Activated CD8-positive, alpha-beta memory T cell treated with anti-CD3 and anti-CD28 coated beads, Interleukin-2, amount 50 U/mL, for 48 hours (primary cell): ENCODE measurements at places on chromosomes 13 and 19.

- DNase-seq: no peak
These were observed 81.8 kb downstream of the GGACT start for GRCh38 chr13:100506600-100507422.

GRCh38 chr19:33446330-33447293 is 73.1 kb downstream of the CEBPG start:
- DNase-seq: no peak

- DNase-seq: no peak
These were observed 22.1 kb upstream of the GGACT start for GRCh38 chr13:100610391-100611347.

GRCh38 chr19:16938211-16938610 is 49.4 kb downstream of the F2RL3 start:
- DNase-seq: no peak

GRCh38 chr13:113397608-113398425 is 33.9 kb upstream of the GRTP1 start:
- no peak for DNase-seq

DNA sequence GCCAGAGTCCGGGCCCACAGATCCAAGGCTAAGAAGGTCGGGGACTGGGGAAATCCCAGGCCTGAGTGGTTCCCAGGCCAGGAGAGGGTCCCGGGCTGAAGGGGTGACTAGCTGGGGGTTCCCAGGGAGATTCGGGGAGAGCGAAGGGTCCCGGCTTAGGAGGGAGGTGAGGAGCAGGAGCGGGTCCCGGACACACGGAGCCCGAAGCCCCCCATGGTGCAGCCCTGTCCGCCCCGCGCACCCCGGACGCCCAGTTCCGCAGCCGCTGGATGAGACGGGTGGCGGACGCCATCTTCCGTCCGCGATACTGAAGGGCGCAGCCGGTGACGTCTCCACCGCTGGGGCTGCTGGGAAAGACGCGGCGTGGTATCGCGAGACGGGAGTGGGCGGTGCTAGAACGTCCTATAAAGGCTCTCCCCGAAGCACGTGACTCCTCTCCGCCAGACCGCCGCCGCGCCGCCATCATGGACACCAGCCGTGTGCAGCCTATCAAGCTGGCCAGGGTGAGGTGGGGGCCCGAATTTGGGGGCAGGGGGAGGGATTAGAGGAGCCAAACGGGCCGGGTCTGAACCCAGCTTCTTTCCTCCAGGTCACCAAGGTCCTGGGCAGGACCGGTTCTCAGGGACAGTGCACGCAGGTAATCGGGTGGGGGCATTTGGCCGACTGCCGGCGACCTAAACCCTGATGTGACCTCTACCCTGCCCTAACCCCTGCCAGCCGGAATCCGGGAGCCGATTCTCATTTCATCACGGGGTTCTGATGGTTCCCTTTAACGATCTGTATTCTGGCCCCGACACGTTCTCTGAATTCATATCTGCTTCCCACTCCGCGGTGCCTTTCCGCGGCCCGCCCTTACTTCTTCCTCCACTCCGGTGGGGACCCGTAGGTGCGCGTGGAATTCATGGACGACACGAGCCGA is at the start of the genes NDUFA7 and RPS28:
Gene NDUFA7 (minus strand): TSS at position 309 of the 919 bp plus-strand sequence. CDS start 17 bp downstream, at position 292.
Gene RPS28 (plus strand): TSS at position 430 of the 919 bp plus-strand sequence. CDS start 35 bp downstream, at position 465.
- DNase-seq: peak; percentile 98

DNA sequence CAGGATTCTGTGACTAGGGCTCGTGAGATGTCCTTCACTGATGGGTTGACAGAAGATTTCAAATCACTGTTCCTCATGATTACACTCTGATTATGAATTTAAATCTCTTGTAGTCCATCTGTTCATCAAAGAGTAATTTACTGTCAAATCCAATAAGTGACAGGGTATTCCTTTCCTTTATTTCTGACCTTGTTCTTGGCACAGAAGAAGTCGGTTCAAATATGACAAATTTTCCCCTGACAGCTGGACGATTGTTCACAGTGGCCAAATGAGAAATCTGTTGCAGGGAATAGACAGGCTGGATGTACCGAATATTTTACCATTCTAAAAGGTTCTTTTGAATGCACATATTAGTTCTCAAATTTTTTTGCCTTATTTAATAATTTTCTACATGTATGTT is 767.3 kb upstream of the GPC6 start:
- no peak for DNase-seq

DNA sequence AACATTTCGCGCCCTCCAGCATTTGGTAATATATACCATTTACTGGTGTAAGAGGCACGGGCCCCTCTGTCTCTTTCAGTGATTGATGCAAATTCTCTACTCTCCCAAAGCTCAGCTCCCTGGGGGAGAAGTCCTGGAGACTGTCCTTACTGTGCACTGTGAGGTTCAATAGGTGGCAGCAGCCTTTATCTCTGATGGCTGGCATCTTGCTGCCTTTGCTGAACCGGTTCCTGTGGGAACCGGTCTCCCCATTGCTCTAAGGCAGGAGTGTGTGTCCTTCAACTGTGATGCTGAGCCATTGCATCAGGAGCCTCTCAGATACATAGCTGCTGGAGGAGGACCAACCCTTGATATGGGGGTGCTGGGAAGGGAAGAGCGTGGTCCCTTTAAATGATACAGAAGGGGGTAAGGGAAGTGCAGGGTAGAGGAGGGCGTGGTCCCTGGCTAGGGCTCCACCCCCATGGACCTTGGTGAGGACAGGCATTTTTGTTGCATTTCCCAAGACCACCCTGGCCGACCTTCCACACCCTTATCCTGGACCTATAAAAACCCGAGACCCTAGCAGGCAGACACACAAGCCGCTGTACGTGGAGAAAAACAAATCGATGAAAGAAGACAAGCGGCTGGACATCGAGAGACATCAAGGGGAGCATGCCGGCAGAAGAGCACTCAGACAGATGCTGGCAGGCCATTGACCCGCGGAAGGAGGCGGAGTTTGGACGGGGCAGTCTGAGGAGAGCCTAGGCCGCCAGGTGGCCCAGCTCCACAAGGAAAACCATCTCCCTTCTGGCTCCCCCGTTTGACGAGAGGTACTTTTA is 41.1 kb upstream of the GTF3A start:
- DNase-seq: no peak

DNA sequence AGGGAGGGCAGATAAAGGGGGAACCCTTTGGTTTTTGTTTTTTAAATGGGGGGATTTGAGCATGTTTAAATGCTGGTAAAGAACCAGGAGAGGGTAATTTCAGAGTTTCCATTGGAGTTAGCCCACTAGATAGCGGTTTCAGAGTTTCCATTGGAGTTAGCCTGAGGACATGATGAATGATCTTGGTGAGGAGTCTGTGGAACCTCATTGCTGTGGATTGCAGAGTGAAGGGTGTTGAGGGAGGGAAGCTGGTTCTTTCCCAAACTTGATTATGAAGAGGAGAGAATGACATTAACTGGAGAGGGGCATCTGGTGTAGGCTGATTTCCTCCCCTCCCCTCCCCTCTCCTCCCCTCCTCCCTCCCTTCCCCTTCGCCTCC is 5.0 kb downstream of the WASF3 start:
- no peak for DNase-seq

DNA sequence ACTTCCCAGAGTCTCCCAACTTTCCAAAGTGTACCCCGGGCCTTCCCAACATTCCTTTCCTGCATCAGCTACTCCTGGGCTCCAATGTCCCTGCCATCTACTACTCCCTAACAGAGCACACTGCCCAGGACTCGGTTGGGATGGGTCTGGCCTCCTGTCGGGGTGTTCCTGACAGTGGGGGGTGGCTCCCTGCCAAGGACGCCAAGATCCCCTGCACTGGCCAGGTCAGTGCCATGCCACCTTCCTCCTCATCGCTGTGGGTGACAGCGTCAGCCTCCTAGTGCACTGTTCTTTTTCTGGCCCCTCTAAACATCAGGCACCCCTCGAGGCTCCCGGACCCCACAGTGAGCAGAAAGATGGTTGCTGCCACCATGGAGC is 13.8 kb downstream of the EPS15L1 start:
- no peak for DNase-seq

DNA sequence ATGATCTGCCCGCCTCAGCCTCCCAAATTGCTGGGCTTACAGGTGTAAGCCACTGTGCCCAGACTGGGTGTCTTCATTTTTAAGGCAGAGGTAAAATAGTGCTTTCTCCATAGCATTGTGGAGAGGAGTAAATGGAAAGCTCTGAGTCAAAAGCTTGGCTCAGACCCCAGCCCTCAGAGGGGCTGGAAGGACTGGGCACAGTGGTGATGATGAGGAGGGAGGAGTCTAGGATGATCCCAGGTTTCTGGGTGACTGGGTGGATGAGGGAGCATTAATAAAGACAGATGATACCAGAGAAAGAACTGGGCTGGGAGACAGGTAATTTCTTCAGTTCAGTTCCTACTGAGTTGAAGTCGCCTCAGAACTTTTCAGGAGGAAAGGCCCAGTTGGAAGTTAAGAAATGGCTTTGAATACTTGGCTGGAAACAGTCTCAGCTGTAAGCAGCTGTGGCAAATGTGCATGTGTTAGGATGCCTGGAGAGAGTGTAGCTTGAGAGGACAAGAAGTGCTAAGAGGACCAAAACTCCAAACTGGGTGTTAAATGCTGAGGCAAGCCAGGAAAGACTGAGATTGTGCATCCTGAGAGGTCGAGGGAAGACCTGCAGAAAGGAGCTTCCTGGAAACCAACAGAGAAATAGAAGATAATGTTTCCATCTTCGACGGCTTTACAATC is 37.1 kb upstream of the MEDAG start:
- no peak for DNase-seq

- no peak for DNase-seq
These were observed at the start of gene FBXO17 for GRCh38 chr19:38975214-38975860. Gene FBXO17 (minus strand): TSS chr19:38975742. CDS start chr19:38950319, 25,423 bp downstream.

DNA sequence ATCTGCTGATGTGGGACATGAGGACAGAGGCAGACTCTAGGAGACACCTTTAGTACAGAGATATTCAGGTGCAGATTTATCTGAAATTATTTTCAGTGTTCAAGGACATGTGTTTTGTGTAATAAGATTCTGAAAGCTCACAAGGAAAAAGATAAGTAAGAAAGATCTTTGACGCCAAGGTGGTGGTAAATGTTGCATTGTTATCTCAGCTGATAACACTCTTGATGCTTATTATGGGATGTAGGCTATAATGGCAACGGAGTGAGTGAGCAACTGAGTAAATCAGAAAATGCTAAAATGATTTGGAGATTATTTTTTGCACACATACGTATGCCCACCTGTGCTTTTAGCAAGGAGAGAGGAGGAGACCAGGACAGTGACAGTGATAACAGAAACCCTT is 510.9 kb downstream of the KLF12 start:
- DNase-seq: no peak

DNA sequence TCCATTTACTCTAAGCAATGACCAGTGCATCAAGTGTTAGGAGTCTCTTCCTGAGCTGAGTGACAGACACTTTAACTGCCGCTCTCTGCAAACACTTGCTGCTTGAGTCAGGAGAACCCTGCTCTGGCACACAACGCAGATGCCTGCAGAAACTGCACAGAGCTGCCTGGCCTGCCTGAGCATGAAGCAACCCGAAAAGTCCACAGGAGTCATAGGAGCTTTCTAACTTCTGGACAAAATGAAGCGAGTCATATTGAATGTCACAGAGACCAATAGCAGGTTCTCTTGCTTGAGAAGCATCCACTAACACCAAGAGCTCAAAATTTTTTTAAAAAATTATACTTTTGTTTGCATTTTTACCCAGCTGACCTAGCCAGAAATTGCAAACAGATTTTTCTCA is 232.4 kb downstream of the LHFPL6 start:
- DNase-seq: no peak

DNA sequence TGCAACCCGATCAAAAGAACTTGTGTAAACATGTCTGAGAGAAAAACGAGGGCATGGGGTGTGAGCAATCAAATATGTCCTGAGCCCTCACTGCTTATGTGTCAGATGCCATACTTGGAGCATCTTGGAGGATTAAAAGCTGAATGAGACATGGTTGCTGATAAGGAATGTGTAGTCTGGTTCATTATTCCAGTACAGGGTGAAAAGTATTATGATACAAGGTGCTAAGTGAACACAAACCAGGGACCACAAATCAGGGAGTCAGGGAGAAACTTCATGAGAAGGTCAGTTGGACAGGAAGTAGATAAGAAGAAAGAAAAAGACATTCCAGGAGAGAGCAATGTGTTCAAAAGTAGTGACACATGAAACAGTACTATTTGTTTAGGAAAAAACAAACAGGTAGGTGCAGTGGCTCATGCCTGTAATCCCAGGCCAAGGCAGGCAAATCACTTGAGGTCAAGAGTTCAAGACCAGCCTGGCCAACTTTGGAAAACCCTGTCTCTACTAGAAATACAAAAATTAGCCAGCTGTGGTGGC is 2.0 kb upstream of the RCBTB1 start:
- DNase-seq: no peak

DNA sequence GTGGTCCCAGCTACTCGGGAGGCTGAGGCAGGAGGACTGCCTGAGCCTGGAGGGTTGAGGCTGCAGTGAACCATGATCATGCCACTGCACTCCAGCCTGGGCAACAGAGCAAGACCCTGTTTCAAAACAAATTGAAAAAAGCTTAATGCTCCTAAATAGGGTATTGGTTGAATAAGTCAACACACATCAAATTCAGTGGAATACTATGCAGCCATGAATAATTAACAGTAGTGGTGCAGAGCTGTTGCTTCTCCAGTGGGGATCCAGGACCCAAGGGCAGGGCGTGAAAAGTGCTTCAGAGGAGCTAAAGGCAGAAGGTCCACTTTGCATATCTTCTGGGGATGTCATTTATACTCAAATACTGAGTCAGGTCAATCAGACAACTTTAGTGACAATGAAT is 18.2 kb downstream of the SIGLEC8 start:
- DNase-seq: peak; percentile 50

DNA sequence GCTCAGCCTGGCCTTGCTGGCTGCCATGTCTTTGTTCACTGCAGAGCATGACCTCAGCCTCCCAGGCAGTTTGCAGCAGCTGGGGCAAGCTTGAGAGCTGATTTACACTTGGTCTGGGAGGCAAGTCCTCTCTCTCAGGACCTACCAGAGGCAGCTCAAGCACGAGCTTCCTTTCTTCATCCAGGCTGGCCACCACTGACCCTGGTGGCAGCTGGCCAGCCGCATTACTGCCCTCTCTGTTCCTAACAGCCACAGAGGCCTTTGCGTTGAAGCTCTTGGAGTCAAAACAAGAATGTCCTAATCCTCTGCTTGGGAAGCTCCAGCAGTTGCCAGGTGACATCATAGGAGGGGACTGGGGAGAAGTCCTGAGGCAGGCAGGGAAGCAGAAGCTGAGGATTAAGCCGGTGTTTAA is 85.7 kb downstream of the NUFIP1 start:
- DNase-seq: no peak

DNA sequence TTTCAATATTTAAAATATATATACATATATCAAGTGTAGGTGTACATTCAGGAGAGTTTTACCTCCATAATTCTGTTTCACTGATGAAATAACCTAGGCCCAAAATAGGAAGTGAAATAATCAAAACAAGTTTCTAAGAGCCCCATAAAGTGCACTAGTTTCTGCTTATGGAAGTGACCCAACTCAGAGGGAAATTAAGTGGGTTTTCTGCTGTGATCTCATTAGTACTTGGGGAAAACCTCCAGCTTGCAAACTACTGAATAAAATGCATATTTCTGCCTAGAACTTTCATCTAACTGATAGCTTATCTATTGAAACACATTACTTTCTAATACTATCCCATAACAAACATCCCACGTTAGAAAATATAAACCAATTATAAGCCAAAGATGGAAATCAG is 45.4 kb upstream of the MIR17HG start:
- DNase-seq: no peak
